ENCODE measurements at places on chromosomes 1 and 21.

DNA sequence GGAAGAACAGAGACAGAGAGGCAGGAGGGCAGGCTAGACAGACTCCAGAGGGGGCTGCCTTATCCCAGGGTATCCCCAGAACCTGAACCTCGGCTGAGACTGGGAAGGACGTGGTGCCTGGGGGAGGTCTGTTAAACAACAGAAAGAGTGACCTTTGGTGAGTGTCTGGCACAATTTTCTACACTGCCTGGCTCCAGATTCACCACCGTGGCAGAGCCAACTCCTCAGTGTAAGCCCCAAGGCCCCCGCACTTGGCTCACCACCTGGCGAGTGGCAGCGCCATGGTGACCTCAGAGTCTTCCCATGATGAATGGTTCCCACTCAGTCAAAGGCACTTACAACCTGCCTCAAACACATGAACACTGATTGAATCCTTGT is 6.5 kb downstream of the RD3 start:
- DNase-seq = no peak

DNA sequence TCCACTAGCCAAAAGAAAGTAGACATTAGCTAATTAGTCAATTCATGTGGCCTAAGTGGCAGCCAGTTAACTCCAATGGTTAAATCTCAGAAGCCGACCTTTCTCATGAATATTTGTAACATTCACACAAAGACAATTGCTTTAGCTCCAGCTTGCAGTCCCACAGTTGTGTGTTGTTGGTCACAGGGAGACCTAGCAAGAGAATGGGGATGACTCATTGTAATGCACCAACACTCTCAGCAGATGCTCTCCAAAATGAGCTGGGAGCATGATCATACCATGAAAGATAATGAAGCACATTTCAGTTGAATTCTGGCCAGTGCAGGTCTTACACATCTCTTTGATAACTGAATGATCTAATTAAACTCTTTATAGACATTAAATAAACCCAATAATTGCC is 160.4 kb downstream of the HLX start:
- no peak for DNase-seq

DNA sequence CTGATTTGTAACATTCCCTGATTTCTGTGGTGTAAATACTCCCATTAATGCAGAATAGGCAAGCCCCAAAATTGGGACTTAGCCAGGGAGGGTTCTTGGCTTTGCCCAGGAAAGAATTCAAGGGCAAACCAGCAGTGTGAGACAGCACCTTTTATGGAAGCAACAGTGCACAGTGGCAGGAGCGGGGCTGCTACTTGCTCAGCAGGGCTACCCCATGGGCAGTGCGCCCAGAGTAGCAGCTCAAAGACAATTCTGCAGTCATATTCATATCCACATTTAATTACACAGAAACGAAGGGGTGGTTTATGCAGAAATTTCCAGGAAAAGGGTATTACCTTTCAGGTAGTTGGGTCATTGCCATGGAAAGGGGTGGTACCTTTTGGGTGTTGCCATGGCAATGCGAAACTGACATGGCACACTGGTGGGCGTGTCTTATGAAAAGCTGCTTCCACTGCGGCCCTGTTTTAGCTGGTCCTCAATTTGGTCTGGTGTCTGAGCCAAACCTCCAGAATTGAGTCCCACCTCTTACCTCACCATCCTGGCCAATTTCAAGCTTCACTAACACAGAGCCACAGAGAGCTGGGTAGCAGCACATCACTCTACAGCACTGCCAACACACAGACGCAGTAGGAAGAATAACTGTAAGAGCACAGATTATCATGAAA is 35.9 kb downstream of the FHAD1 start:
- DNase-seq = no peak

- no peak for DNase-seq
Observed at GRCh38 chr1:171793636-171794035, 12.2 kb downstream of the METTL13 start.

DNA sequence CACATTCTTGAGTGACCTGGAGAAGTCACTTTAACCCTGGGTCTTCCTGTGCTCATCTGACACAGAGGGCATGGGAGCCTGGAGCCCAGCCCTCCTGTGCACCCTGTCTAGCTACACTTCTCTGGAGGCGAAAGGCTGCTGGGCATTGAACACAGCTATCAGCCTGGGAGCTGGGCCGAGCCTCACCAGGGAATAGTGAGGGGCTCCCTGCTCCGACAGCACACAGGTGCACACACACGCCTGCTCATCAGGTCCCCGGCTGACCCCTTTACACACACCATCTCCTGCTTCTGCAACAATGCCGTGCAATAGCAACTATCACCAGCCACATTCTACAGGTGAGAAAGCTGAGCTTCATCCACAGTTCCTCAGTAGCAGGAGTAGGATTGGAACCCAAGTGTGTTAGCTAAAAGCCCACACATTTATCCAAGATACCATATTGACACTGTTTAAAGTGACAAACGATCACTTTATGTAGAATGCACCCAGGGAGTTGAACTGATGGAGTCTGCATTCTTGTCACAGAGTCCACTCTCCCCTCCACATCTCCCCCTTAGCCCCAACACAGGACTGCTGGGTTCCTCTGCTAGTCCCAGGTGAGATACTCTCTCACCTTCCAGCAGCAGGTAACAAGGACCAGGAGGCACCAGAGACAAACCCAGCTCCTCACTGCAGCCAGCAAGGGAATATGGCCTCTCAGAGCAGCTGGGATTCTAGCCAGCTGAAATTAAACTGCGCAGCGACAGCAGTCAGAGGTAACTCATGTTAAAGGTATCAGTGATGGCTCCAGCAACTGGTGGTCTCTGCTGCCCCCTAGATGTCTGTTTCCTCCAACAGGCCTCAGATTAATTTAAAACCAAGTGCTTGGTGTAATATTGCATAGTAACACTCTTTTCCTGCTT is 18.3 kb upstream of the CAPN8 start:
- no peak for DNase-seq

DNA sequence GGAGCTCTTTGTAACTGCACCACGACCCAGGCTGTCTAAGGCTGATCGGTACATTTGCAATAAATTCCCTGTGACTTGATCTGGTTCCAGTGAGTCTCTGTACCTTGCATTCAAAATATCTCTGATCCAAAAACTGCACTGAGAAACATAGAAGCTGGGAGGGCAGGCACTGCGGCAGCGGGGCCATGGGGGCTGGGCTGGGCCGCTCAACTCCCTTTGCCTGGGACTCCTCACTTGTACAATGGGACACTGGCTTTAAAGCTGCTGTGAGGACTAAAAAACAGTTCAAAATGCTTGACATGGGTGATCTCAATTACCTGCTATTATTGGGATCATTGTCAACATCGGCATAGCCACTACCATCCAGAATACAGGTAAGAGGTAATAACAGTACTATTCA is 644.0 kb downstream of the AJAP1 start:
- no peak for DNase-seq

GRCh38 chr1:167298325-167298724 is 77.6 kb downstream of the POU2F1 start:
- DNase-seq = no peak

DNA sequence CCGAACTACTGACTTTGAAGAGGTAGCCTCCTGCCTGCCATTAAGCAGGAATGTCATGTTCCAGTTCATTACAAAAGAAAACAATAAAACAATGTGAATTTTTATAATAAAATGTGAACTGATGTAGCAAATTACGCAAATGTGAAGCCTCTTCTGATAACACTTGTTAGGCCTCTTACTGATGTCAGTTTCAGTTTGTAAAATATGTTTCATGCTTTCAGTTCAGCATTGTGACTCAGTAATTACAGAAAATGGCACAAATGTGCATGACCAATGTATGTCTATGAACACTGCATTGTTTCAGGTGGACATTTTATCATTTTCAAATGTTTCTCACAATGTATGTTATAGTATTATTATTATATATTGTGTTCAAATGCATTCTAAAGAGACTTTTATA is 159.8 kb upstream of the SGIP1 start:
- no peak for DNase-seq

- DNase-seq = no peak
Observed at GRCh38 chr1:170175041-170175440, 29.3 kb downstream of the NTMT2 start.

DNA sequence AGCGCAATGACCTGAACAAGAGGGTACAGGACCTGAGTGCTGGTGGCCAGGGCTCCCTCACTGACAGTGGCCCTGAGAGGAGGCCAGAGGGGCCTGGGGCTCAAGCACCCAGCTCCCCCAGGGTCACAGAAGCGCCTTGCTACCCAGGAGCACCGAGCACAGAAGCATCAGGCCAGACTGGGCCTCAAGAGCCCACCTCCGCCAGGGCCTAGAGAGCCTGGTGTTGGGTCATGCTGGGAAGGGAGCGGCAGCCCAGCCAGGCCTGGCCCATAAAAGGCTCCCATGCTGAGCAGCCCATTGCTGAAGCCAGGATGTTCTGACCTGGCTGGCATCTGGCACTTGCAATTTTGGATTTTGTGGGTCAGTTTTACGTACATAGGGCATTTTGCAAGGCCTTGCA is 5.4 kb upstream of the CCDC28B start:
- no peak for DNase-seq

- no peak for DNase-seq
Observed at GRCh38 chr1:25621876-25622275, 5.3 kb downstream of the MAN1C1 start.

DNA sequence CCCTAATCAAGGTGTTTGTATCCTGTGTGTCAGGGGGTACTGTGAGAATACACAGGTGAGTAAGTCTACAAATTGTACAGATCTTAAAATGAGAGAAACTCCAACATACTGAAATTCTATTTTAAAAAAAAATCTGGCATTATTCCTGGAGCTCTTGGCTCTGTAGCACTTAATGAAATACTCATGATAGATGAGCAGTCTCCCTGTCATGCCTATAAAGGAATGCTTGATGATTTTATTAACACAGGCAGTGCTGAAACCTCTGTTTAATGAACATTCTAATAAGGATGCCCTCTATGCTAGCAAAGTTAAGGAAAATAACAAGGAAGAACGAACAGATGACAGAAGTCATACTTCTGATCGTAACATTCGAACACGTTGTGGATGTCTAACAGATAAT is 233.9 kb upstream of the NEGR1 start:
- no peak for DNase-seq

DNA sequence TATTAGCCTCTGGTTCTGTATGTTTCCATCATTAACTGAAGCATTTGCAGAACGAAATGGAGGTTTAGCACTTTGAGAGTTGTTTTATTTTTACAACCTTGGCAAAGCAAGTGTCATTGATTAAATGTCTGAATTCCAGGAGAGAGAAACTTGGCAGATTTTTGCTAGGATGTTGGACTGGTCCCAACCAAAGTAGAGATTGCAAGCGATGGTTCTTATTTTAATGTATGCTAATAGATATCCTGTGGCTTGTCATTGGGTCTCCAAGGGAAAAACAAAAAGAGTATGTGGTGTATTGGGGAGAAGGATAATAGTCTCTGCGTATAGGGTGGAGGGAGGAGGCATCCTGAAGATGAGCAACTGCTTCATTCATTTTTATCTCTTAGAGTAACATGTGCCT is 457.2 kb upstream of the RUNX1 start:
- DNase-seq = no peak

DNA sequence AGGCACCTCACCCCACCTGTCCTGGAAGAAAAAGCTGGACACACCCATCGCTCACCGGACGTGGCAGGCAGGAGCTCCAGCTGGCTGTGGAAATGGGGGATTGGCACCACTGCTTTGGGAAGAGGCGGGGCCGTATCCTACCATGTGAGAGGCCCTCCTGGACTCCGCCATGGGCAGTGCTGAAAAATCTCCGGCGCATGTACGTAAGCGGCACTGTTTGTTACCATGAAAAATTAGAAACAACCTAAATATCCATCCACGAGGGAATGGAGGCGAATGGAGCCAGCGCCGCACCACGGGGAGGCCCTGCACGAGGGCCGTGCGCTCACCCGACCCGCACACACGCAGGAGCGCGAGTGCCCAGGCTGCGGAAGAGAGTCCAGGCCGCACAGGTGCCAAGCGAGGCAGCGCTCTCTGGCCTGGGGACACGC is 3.1 kb downstream of the KRTAP10-8 start:
- no peak for DNase-seq

DNA sequence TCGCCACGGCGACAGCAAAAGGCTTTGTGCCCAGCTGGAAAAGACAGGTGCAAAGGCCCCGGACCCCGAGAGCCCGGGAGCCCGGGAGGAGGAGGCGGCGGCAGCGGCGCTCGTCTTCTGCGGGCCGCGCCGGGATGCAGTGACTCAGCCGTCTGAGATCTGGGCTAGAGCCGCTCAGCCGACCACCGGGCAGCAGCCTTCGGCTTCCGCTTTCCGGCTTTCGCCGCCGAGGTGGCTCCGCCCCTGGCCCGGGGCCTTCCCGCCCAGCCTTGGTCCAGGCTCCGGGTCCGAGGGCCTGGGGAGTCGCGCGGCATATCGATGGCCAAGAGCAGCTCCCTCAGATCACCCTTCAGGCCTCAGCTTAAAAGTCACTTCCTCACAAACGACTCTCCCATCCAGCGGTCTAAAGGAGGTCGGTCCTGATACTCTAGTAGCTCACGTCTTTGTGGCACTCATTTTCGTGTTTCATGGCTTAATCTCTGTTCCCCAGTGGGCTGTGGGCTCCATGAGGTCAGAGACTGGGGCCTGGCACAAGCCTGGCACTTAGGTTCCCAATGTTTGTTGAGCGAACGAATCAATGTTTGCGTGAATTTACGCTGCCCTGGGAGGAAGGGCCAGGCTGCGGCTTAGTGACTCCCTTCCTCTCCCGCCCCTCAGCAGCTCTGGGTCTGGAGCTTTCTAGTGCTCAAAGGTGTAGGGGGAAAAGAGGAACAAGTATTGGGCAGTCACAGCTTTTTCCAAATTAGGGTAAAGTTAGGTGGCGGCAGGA is at the start of gene PHTF1:
PHTF1 (minus strand) TSS at position 154 of the 769 bp plus-strand sequence. CDS start 783 bp downstream, outside the sequence.
- DNase-seq = no peak

DNA sequence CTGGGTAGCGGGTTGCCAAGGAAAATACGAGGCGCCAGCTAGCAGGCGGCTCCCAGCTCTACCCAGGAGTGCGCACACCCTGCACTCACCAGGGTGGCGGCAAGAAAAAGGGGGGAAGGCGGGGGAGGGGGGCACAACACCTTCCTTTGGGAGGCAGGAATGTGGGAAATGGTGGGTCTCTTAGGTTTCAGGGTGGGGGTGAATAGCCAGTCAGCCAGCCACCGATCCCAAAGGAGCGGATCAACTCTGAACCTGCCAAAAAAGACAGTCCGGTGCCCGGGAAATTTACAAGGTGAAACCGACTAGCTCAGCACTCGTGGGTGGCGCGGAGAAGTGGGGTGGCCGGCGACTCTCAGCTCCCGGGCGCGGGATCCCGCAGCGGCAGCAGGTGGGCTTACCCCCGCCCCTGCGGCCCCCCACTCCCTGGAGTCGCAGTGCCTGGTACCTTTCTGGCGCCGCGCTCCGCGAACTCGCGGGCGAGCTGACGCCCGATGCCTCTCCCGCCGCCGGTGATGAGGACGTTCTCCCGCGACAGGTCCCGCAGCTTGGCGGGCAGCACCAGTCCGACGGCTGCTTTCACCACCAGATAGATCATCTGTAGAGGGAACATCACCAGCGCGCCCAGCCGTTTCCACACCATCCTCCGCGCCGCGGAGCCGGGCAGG is 1.2 kb downstream of the DHRS3 start:
- DNase-seq = no peak

DNA sequence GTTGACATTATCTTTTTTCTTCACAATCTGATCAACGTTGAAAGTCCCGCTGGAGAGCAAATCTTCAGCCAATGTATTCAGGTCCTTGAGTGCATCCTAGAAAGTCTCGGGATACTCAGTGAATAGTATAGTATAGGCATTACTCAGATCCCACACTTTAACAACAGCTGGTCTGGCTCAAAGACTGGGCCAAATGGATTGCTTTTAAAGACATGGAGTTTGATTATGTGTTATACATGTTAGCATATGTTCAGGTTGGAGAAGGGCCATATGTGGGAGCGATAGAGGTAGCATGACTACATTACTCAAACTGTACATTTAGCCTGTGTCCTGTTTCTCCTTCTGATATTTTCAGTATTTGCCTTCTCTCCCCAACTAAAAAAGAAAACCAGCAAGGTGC is 33.1 kb downstream of the OR10Z1 start:
- DNase-seq = no peak

Data from non-pigmented ciliary epithelial cell (primary cell).